ENCODE measurements at places on chromosomes 11 and 22. TPM values are rescaled to one million over a fixed set of nuclear protein-coding genes. Genes with fewer than 3 reads are reported as not detected.

The CRACR2B gene
- 27.5 TPM for total RNA-seq

The KREMEN1 gene
- total RNA-seq = 0.56 TPM

DNA sequence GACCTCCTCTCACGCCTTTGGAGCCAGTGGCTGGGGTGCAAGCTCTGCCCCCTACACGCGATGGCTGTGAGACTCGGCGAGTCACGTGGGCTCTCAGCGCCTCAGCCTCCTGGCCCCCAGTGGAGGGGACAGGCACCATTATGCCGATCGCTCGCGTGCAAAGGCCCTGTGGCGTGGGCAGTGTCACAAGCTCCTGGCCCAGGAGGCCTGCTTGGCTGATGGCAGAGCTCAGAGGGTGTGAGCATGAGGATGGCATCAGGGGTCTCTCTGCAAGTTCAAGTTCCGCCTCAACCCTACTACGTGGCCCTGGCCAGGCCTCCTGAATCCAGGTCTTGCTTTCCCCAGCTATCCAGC, 90.8 kb upstream of the KCNQ1OT1 start:
- DNase-seq = no peak

DNA sequence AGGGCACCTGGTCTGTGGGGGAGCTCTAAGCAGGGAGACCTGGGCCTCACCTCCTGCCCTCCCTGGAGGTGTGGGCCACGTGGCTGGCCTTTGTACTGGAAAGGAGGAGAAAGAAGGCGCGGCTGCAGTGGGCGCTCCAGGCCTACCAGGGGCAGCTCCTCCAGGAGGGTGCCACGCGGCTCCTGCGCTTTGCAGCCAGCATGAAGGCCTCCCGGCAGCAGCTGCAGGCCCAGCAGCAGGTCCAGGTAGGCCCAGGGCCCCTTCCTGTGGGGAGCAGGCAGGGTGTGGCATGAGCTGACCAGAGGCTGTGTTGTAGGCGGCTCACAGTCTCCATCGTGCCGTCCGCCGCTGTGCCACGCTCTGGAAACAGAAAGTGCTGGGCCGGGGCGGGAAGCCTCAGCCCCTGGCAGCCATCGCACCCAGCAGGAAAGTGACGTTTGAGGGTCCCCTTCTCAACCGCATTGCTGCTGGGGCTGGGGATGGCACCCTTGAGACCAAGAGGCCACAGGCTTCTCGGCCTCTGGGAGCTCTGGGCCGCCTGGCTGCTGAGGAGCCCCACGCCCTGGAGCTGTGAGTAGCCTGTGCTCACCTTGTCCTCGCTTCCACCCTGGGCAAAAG, 48.6 kb downstream of the PISD start:
- DNase-seq = no peak

- no peak for DNase-seq
These were observed 33.8 kb downstream of the HIRA start for GRCh38 chr22:19397734-19398104.

The CLCF1 gene
- total RNA-seq = 2.0 TPM

The SYT7 gene
- total RNA-seq = 0.51 TPM

The IGF2 gene
- total RNA-seq = 11.2 TPM

DNA sequence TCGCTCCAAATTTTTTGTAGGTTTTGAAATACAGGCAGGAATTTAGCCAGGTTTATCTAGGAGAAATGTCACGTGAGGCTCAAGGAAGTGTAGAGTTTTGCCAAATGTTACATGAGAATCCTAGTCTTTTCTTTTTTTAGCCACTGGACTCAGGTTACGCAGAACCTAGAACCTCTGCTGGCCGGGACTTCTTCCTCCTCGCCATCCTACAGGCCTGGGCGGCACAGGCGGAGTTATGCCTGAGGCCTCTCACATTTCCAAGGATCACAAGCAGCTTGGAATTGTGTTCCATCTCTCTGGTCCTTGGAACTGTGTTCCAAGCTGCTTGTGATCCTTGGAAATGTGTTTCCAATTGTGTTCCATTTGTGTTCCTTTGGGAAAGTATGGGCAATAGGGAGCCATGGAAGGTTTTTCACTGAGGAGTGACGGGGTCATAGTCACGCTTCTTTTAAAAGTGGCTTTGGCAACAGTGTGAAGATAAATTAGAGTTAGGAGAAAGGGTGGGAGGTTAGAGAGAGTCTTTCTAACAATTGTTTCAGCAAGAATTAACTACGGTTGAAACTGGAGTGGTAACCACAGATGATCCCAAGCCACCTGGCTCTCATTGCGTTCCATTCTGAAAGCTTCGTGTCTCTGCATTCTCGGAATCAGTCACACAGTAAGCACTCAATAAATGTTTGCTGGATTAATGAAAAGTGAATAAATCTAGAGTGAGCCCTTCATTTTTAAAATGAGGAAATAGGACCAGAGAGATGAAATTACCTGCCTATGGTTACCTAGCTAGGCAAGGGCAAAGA, 12.5 kb upstream of the POU2AF1 start:
- DNase-seq = no peak

The YDJC gene
- 21.3 TPM for total RNA-seq

- no peak for DNase-seq
These were observed 10.2 kb downstream of the SLC35F2 start for GRCh38 chr11:107848345-107848744.

DNA sequence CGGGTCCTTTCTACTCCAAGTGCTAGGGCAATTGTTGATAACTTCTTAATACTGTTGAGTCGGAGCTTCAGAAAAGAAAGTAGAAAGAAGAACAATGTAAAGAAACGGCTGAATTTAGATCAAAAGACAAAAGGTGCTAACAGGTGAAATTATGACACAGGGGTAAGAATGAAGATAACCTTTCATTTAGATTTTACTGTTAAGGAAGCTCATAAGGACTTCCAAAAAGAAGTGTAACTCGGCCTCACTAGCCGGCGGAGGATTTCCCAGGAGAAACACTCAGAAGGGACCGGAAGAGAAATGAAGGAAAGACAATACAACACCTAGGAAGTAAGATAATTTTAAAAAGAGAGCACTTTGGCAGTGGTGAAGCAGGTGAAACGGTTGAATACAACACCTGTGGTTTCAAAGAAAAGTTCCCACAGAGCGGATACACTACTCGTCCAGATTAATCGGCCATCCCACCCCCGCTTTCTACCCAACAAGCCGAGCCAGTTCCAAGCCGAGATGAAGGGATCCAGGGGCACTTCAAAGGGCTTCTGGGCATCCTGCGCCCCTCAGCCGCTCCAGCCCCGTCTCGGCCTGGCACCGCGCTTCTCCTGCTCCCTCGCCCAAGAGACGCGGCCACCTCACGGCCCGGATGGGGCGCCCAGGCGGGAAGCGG, 737 bp downstream of the PPP2R1B start:
- no peak for DNase-seq

DNA sequence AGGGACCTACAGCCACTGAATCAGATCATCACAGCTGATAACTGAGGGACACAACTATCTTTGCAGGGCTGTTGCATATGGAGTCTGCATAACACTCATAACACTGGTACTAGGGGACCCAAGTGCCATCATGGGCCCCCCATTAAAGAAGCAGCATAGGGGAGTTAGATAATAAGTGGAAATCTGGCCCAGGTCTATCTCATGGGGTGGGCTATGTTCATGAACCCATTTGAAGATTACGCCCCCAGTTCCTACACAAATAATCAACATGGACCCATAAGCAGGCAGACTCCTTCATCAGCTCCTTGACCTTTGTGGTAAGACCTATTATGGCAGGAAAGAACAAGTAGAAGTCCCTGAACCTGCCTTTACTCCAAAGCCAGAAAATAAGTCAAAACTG, 48.8 kb downstream of the ASCL2 start:
- no peak for DNase-seq

DNA sequence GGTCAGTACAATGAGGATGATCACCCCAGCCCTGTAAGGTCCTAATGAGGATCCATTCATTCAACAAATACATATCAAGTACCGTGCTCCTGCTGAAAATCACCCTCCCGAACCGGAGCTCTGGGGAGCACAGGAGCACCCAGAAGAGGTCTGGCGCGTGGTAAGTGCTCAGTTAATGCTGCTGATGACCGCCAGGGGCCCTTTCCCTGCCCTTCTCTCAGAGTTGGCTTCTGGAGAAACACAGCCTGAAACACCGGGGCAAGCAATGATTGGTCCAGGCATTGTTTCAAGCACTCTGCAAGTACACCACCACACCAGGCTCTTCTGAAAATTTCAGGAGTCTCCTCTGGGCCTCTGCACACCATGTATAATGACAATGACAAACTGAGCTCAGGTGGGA, 3.8 kb upstream of the CCDC86 start:
- DNase-seq = no peak

DNA sequence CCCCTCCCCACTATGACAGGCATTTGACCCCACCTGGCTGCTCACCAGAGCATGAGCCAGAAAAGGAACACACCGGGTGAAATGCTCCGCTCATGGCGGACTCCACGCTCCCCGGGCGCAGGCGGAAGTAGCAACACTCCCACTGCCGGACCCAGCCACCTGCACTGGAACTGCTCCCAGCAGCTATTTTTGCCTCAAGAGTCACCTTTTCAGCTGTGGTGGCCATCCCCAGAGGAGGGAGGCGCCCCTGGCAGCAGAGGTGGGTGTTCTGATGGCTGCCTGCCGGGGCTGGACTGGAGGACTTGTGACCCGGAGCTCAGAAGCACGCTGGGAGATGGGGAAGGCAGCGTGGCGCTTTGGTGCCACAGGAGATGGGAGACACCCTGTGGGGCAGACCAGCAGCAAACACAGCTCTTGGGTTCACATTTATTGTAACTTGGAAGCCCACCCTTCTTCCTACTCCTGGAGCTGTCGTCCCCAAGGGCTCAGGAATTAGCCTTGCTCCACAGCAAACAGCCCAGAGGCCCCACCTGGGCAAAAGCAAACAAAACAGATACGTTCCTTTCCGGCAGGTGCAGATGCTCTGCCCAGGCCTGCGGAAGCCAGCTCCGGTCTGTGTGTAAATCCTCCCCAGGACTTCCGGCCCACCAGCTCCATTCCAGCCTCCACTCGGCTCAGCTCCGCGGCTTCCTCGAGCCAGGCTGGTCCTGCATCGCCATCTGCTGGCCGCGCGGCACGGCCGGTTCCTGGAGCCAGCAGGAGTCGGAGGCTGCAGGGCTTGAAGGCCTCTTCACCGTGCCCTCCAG, 3.7 kb downstream of the RPS19BP1 start:
- peak; percentile 98 for DNase-seq

The NRGN gene
- total RNA-seq = 1.3 TPM

DNA sequence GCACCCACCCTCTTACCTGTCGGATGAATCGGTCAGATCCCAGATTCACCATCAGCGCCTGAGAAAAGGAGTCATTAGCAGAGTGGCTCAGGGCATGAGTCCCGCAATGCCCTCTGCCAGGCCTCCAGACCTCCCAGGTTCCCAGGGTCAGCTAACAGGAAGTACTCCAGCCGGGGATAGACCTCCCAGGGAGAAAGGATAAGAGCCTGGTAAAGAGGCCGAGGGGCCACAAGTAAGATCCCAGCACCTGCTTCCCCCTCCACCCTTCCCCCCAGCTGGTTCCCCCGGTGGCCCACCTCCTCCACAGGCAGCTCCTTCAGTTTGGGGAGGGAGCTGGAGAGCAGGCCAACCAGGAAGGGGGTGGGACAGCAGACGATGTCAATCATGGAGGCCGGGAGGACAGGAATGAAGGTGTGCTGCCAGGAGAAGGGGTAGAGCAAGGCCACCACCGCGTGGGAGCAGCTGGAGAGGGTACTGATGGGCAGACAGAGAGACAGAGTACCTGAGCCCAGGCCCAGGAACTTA, 16.4 kb downstream of the RPL27A start:
- no peak for DNase-seq

GRCh38 chr11:130583801-130584211, 135.4 kb downstream of the ADAMTS15 start:
- no peak for DNase-seq
